ENCODE measurements at places on chromosomes 1 and 21.
A peak's percentile ranks its signal among the peaks of the same experiment; 100 is the strongest.

DNA sequence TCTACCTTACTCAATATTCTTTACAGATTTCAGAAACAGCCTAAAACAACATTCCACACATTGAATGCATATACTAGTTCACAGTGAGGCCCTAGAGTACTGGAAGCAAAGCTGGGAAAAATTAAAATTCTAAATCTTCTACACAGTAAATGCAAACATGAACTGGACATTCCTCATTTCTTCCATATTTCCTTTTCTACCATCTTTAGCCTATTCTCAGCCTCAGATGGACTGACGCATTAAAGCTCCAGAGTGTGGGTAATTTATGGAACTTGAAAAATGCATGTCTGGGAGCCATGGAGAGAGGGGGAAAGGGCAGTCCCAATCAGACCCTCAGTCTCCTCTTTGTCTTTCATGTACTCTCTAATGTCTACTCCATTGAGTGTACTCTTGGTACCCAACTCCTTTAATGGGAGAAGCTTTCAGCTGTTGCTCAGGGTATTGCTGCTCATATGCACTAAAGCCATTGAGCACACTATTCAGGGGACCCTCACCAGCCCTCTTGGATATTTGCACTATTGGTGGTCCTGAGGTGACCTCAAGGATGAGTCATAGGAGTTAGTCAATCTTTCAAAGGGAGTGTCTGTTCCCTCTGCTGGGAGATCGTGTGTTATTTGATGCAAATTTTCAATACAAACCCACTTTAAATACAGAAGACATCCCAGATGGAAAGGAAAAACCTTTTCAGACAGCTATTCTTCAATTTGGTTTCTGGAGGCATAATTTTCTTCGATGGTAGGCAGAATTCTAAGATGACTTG lies 83.3 kb upstream of the KCNJ15 start:
- DNase-seq, result no peak

GRCh38 chr1:198165927-198166647 lies 9.3 kb downstream of the NEK7 start:
- peak; percentile 60 for DNase-seq

DNA sequence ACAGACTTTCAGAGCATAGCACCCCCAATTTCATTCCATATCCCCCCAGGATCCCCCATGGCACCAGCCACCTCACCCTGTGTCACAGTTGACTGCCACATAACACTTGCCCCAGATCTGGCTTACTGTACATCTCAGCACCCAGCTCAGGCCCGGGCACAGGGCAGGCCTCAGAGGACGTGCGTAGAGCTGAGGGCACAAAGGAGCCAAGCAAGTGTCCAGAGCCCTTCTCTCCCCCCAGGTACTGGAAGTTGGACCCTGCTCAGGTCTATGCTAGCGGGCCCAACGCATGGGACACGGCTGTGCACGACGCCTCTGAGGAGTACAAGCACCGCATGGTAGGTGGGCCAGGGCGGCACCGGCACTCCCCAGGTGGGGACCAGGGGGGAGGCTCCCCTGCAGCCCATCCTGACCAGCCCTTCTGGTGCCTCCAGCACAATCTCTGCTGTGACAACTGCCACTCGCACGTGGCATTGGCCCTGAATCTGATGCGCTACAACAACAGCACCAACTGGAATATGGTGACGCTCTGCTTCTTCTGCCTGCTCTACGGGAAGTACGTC lies 8.0 kb upstream of the SYTL1 start:
- no peak for DNase-seq

- no peak for DNase-seq
Measured at GRCh38 chr1:5910666-5911065, 81.6 kb downstream of the NPHP4 start.

Data from activated CD4-positive, alpha-beta T cell treated with anti-CD3 and anti-CD28 coated beads, Interleukin-2, amount 50 U/mL, for 16 hours (primary cell).